ENCODE measurements at places on chromosomes 11 and 22. TPM values are rescaled to one million over a fixed set of nuclear protein-coding genes. Genes with fewer than 3 reads are reported as not detected.
A peak's percentile ranks its signal among the peaks of the same experiment; 100 is the strongest.

DNA sequence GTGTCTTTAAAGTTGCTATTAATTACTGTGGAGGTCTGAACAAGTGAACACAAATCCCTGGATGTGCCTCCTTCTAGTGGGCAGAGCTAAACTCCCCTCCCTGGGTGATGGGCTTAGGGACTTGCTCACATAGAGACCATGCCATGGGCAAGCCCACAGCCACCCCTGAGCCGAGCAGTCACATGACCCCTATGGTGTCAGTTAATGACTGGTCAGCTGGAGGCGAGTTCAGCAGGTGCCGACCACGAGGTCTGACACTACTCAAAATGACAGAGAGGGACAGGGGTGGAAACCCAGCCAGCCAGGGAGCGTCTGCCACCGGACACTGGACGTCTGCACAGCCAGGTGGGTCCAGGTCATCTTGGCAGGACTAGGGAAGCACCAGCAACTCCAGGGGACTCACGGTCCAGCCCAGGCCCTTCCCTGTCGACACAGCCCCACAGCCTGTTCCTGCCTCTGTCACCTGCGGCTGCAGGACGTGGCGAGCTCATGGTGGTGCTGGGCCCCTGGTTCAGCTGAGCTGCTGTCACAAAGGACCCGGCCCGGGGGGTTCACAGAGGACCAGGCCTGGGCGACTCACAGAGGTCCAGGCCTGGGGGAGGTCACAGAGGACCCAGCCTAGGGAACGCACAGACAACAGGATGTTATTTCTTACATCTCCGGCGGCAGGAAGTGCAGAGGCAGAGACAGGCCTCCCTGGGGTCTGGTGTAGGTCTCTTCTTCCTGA lies 135.0 kb downstream of the BRD1 start:
- no peak overlapping the region for H3K27ac ChIP-seq
- H3K4me3 ChIP-seq = no peak overlapping the region
- H3K4me1 ChIP-seq = no peaks in the 10 kb centered on the region
- no peak for DNase-seq

DNA sequence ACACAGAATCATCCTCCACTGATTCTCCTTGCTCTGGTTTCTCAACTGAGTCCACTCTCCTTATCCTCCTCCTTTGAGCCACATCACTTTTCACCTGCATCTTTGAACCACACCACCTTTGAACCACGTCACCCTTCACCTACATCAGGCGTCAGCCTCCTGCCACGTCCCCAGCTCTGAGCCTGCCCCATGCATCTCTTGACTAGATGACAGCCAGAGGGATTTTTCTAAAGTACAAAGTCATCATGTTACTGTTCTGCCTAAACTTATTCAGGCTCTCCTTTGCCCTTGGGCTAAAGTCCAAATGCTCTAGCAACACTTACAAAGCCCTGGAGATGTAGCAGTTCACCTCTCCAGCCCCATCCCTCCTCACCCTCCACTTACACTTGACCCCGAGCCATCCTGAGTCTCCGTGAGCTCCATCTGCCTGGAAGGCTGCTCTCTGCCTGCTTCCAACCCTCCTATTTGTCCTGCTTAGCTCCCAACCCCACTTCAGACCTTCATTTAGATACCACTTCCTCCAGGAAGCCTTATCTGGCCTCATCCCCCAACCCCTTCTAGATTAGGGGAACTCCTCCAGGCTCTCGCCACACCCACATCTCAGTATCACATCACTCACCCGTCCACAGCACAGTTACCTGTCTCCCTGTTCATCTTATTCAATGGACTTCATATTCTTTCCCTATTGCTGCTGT lies 3.7 kb upstream of the MS4A10 start:
- no peaks in the 10 kb centered on the region for H3K36me3 ChIP-seq
- no peak for DNase-seq
- H3K27me3 ChIP-seq = peaks cover 3% of the 10 kb centered on the region

DNA sequence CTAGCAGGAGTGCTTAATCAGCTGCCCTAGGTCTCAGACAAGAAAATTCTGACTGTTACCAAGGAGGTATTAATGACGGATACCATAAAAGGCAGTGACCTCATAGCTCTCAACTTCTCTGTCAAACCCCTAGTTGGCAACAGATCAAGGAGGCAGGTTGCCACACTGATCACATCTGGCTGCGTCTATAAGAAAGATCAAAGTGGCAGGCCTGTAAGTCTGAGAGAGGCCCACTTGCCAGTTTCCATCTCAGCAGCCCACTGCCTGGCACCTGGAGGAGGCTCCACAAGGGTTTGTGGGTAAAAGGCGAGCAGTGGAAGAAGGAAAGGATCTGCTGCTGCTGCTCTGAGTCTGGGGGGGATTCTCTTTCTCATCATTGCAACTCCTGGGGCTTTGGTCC lies 239.6 kb upstream of the MPPED2 start:
- DNase-seq = no peak
- no peaks in the 10 kb centered on the region for H3K27me3 ChIP-seq
- H3K4me3 ChIP-seq = no peak overlapping the region
- H3K36me3 ChIP-seq = no peaks in the 10 kb centered on the region
- H3K27ac ChIP-seq = no peak overlapping the region
- no peaks in the 10 kb centered on the region for H3K4me1 ChIP-seq

DNA sequence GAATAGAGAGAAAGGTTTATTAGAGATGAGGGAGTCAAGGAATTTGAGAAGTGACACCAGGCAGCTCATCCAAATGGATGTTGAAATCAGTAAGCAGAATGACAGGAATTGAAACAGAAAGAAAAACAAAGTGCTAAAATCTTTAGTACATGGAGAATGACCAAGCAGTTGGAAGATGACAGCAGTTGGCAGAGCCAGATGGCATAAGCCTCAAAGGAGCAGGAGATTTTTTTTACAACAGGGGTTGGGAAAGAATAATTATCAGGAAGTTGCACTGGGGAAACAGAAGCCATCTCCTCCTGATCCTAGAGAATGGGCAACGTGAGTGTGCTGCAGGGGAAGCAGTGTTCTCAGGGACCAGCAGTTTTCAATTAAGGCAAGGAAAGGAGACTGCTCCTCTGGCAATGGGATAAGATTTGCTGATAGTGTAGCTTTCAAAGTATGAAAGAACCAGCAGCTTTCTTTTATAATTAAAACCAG lies 28.9 kb downstream of the RAB39A start:
- no peaks in the 10 kb centered on the region for H3K4me1 ChIP-seq
- H3K27me3 ChIP-seq = no peaks in the 10 kb centered on the region
- peak; percentile 56 for DNase-seq
- H3K36me3 ChIP-seq = no peaks in the 10 kb centered on the region

Gene PDE2A
- total RNA-seq = 10.7 TPM

- peaks cover 66% of the 10 kb centered on the region for H3K36me3 ChIP-seq
- H3K4me1 ChIP-seq = peaks cover 24% of the 10 kb centered on the region
- H3K4me3 ChIP-seq = no peak overlapping the region
- DNase-seq = peak; percentile 84
- H3K27me3 ChIP-seq = no peaks in the 10 kb centered on the region
Observed at GRCh38 chr22:36343720-36344105, 44.1 kb downstream of the MYH9 start.

- peak overlapping the region; percentile 73 for H3K27ac ChIP-seq
- DNase-seq = peak; percentile 63
- H3K4me3 ChIP-seq = no peak overlapping the region
- H3K4me1 ChIP-seq = peaks cover 50% of the 10 kb centered on the region
- H3K27me3 ChIP-seq = peaks cover 4% of the 10 kb centered on the region
Observed at GRCh38 chr11:72755713-72756285, 3.6 kb upstream of the ARAP1 start.

DNA sequence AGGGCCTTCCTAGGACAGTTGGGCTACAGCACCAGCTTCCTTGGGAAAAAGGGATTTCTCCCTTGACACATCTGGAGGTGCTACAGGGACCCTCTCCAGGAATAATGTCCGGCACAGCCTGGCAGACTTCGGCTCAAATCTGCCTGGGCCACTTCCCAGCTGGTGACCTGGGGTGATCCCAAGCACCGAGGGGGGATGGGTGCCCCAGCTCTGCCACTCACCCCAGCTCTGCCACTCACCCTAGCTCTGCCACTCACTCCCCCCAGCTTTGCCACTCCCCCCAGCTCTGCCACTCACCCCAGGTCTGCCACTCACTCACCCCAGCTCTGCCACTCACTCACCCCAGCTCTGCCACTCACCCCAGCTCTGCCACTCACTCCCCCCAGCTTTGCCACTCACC lies 9.9 kb downstream of the OSBPL5 start:
- no peaks in the 10 kb centered on the region for H3K27me3 ChIP-seq
- H3K36me3 ChIP-seq = peaks cover 6% of the 10 kb centered on the region
- DNase-seq = no peak
- H3K4me1 ChIP-seq = peaks cover 64% of the 10 kb centered on the region
- no peak overlapping the region for H3K4me3 ChIP-seq
- peak overlapping the region; percentile 82 for H3K27ac ChIP-seq

DNA sequence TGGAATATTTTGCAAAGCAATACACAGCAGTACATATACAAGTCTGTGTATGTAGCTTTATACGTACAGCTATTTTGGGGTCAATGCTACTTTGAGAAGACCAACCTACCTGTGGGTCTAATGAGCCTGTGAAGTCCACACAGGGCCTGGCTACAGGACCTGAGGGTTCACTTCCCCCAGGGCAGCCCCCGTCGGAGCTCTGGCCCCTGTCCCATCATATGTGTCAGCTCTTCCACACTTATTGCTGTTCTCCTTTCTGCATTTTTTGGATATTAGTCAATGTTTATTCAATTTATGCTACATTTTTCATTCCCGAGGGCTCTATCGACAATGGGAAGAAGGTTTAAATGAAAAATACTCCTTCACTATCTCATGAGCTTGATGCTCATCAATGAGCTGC lies 1473.6 kb downstream of the BRD1 start:
- H3K27ac ChIP-seq = no peak overlapping the region
- no peak overlapping the region for H3K4me3 ChIP-seq
- peaks cover 4% of the 10 kb centered on the region for H3K27me3 ChIP-seq
- H3K36me3 ChIP-seq = no peaks in the 10 kb centered on the region
- DNase-seq = no peak

Gene CSF2RB
- 1.8 TPM for total RNA-seq

- no peak overlapping the region for H3K27ac ChIP-seq
- no peaks in the 10 kb centered on the region for H3K4me1 ChIP-seq
- no peaks in the 10 kb centered on the region for H3K27me3 ChIP-seq
Observed at GRCh38 chr11:121497176-121497998, 44.6 kb upstream of the SORL1-AS1 start.

DNA sequence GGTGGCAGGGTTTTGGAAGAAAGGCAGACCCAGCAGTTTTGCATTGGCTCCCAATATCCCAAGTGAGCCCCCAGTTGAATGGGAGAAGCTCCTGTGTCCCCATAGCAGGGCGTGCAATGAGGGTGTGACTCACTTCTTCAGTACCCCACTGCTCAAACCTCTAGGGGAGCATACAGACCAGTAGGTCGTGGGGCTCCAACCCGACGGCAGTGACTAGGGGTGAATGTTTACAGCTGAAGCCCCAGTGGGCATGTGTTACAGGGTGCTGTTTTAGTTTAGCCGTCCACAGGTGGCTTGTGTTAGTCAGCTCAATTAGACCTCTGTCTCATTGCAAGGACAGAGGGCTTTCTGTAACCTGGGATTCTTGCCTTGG lies 564.5 kb upstream of the CNTN5 start:
- no peaks in the 10 kb centered on the region for H3K27me3 ChIP-seq
- H3K36me3 ChIP-seq = no peaks in the 10 kb centered on the region

- H3K4me1 ChIP-seq = no peaks in the 10 kb centered on the region
- H3K27me3 ChIP-seq = no peaks in the 10 kb centered on the region
- no peak overlapping the region for H3K4me3 ChIP-seq
- H3K36me3 ChIP-seq = no peaks in the 10 kb centered on the region
- DNase-seq = no peak
Observed at GRCh38 chr11:1422481-1422880, 32.7 kb downstream of the BRSK2 start.

- no peak overlapping the region for H3K27ac ChIP-seq
- no peaks in the 10 kb centered on the region for H3K36me3 ChIP-seq
- H3K4me1 ChIP-seq = peaks cover 33% of the 10 kb centered on the region
- no peak for DNase-seq
- H3K4me3 ChIP-seq = no peak overlapping the region
- H3K27me3 ChIP-seq = peaks cover 55% of the 10 kb centered on the region
Observed at GRCh38 chr11:65897020-65897471, 3.1 kb downstream of the FOSL1 start.

DNA sequence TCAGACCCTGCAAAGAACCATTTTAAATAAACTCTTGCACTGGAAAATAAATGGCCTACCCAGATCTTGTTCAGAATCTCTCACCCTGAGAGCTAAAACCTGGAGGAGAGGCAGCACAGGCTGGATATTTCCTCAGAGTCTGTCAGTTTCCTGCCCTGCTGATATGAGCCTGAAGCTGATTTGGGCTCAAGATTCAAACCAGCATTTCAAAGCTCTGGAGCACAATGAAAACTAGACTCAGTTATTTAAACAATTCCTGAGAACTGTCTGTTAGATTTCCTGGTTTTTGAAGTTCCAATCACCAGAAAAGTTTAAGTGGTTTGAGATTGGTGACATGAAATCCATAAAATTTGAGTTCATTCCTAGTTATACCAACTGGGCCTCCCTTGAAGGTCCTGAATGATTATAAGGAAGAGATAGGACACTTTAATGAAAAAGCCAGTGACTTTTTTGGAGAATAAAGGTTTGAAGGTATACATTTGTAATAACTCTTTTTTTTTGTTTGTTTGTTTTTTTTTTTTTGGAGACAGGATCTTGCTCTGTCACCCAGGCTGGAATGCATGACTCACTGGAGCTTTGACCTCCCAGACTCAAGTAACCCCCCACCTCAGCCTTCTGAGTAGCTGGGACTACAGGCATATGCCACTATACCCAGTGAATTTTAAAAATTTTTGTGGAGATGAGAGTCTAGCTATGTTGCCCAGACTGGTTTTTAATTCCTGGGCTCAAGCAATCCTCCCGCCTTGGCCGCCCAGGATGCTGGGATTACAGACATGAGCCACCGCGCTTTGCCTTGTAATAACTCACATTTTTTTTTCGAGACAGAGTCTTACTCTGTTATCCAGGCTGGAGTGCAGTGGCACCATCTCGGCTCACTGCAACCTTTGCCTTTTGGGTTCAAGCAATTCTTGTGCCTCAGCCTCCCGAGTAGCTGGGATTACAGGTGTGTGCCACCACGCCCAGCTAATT lies 8.0 kb upstream of the ESAM start:
- H3K4me3 ChIP-seq = no peak overlapping the region
- H3K36me3 ChIP-seq = peaks cover 42% of the 10 kb centered on the region
- H3K27ac ChIP-seq = no peak overlapping the region

DNA sequence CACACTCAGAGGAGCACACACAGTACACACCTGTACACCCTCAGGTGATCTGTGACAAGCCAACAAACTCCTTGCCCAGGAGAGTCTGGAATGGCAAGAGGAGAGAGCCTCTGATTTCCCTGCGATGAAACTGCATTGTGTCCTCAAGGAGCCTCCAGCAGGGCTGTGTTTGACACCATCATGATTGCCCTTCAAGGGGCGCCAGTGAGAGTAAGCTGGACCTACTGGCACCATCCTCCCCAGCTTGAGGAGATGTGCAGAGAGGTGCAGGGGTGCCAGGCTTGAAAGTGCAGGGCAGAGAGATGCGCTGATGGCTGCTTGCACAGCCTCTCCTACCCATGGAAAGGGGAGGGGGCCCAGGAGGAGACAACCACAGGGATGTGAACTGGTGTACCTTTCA lies 188.8 kb upstream of the CADM1 start:
- peaks cover 25% of the 10 kb centered on the region for H3K27me3 ChIP-seq
- H3K4me1 ChIP-seq = peaks cover 22% of the 10 kb centered on the region
- no peaks in the 10 kb centered on the region for H3K36me3 ChIP-seq
- H3K4me3 ChIP-seq = no peak overlapping the region
- no peak overlapping the region for H3K27ac ChIP-seq

Measured in muscle of leg (tissue), 16 donors.